ENCODE measurements at places on chromosomes 6 and 20.

DNA sequence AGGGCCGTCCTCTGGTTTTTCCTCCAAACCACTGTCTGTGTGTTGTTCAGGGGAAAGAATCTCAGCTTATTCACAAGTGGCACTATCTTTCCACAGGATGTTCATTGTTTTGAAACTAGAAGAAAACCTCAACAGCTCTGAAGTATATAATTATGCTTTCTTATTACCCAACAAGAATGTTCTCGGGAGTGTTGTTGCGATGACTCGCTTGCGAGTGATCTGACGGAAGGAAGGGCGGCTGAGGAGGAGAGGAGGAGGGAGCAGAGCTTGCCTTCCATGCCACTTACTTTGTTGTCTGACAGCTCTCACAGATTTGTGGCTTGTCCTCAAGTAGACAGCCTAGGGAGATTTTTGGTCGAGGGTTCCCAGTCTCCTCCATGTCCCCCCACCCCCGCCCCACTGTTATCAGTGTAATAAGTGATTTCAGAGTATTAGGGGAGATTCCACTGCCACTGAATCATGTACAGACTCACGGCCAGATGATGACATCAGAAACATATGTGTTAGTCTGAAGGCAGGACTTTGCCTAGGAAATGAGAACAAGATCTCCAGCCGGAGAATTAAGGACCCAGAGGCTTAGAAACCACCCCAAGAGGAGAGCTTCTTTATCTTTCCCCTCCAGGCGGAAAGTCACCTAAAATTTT lies 80.7 kb upstream of the CCN6 start:
- DNase-seq: peak; percentile 80

DNA sequence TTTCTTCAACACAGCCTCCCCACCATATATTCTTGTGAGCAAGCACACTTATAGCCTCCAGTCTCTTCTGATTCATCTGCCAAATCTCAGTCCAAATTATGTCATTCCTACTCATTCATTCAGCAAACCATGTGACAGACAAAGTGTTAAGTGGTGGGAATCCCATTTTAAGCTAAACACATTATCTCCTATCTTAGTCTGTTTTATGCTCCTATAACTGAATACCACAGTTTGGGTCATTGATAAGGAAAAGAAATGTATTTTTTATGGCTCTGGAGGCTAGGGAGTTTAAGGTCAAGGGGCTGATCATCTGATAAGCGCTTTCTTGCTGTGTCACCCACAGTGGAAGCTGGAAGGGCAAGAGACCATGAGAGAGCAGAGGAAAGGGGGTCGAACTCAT lies 23.9 kb upstream of the SMIM13 start:
- no peak for DNase-seq

- peak; percentile 75 for DNase-seq
These were observed 7.5 kb upstream of the GGTLC1 start for GRCh38 chr20:23995905-23996666.

GRCh38 chr6:12132351-12133222 lies 120.5 kb downstream of the HIVEP1 start:
- DNase-seq: no peak

DNA sequence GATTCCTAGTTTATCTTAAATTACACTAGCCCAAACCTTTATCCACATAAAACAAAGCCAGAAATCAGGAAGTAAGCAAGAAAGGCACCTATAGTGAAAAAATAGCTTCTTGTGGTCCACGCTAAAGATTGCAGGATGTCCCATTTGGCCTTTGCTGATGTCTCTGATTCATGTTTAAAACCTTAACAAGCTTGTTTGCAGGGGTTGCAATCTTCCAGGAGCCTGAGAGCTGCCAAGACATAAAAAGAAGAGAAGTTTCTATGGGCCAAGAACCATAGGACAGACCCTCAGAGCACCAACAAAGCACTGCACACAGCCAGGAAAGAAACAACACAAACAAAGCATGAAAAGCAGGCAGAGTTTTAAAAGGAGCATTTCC lies 49.4 kb downstream of the ADAT2 start:
- no peak for DNase-seq

GRCh38 chr20:47330071-47330470 lies 26.4 kb downstream of the ZMYND8 start:
- DNase-seq: no peak

- no peak for DNase-seq
These were observed 27.9 kb downstream of the GHRH start for GRCh38 chr20:37233548-37234253.

DNA sequence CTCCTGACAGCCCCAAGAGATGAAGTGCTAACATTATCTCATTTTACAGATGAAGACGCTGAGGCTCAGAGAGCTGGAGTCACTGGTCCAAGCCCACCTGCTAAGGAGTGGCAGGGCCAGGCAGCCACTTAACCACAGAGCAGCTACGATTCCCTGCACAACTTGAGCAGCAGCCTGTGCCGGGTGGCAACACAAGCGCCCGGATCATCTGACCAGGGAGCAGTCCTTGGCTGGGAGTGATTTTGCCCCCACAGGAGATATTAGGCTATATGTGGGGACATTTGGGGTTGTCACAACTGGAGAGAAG lies 93.2 kb upstream of the PTPN1 start:
- DNase-seq: no peak

GRCh38 chr6:33748841-33749240 lies 2.1 kb upstream of the IP6K3 start:
- no peak for DNase-seq

DNA sequence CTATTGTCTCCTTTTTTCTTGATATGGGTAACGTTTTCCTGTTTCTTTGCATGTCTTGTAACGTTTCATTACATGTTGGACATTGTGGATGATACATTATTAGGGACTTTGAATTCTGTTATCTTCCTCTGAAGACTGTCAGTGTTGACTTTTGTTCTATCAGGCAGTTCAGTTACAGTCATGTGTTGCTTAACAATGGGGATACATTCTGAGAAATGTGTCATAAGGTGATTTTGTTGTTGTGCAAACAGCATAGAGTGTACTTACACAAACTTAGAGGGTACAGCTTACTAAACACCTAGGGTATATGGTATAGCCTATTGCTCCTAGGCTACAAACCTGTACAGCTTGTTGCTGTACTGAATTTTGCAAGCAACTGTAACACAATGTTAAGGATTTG lies 64.7 kb downstream of the AK9 start:
- DNase-seq: no peak

- DNase-seq: no peak
These were observed 224.0 kb downstream of the EYA2 start for GRCh38 chr20:47118641-47119040.

GRCh38 chr20:58023781-58024180 lies 204.7 kb downstream of the ANKRD60 start:
- no peak for DNase-seq

- DNase-seq: peak; percentile 35
These were observed 27.0 kb downstream of the ZNF292 start for GRCh38 chr6:87182321-87182720.

DNA sequence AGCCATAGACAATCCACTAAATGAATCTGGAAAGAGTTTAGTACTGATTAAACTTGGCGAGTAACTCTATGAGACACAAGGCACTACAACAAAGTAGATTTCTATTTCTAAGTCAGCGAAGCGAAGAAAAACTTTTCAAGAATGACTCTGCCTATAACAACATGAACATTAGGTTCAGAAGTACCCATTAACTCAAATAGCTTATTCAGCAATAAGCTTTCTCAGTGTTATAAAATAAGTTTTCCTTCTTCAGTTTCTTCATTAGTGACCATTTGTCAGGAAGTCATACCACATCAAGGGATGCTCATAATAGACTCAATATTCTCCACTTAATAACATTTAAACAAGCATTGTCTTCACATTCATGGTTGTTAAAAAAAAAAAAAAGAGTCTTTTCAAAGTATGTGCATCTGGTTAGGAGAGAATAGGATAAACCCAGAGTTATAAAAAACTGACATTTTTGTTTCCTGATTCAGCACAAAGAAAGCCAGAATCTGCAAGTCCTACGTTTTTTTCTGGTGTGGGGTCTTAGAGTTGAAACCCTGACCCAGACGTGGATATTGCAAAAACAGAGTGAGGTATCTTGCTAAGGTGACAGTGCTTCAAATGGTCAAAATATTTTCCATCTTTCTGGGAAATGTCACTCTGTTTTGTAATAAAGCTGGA lies 148.2 kb upstream of the PREP start:
- DNase-seq: no peak

DNA sequence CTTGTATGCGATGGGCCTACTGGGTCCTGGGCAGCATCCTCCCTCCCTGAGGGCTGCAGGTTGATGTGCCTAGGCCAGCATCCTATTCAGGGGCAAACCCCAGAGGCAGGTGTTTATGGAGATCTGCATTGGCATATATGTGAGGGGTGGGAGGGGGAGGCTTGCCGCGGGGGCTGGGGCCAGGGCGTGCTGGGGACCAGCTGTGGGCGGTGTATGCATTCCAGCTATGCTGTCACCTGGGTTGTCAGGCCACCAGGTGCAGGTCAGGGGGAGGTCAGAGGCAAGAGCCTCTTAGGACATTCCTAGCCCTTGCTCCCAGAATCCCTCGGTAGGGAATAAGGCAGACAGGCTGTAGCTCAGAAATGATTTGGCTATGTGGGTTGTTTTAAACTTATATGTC lies 11.9 kb downstream of the FOXA2 start:
- DNase-seq: no peak

DNA sequence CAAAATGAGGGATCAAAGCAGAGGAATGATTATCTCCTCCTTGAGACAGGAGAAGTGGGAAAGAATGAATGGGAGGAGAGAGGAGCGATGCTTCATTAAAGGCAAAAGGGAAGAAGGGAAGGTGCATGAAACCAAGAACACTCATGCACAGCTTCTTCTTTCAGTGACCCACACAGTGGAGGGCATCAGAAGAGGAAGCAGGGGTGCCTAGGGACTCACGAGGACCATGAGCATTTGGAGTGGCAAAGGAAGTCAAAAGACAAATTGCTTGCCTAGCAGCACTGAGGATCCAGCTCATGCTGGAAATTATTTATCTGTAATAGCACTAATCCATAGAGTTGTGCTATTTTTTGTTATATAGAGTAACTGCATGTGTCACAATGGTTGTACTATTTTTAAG lies 66.1 kb downstream of the SMLR1 start:
- DNase-seq: no peak

DNA sequence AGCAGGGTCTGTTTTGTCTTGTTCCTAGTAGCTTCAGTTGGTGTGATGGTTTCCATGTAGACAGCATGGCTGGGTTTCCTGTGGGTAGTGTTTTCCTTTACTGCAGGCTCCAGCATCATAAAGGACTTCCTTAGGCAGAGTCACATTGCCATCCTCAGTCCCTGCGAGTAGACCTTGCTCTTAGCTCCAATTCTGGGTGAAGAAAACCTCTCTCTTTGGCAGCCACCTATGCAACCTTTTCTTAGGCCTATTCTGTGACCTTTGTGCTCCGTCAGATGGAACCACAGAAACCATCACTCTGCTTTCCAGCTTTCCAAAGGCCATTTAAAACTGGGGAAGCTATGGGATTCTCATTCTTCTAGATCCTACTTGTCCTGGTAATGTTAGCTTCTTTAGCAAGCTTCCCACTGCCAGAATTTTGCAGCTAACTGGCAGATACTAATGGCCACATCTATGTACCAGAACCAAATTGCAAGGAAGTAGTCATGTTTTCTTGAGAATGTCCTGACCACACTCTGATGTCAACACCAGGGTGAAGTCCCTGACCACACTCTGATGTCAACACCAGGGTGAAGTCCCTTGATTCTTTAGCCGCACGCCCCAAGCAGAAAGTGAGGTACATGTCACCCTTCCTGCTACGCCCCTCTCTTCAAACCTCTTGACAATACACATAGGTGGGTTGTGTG lies 646.6 kb upstream of the HS3ST5 start:
- peak; percentile 52 for DNase-seq

GRCh38 chr6:21360336-21360735 lies 233.2 kb upstream of the SOX4 start:
- no peak for DNase-seq

Data from activated CD4-positive, alpha-beta T cell treated with anti-CD3 and anti-CD28 coated beads for 36 hours (primary cell).